ENCODE measurements at places on chromosomes 3 and 15.
A peak's percentile ranks its signal among the peaks of the same experiment; 100 is the strongest.

GRCh38 chr3:13688824-13689223 is 139.9 kb downstream of the FBLN2 start:
- H3K36me3 ChIP-seq, result no peaks in the 10 kb centered on the region
- DNase-seq, result no peak
- H3K27me3 ChIP-seq, result no peaks in the 10 kb centered on the region
- H3K27ac ChIP-seq, result no peak overlapping the region

- H3K27me3 ChIP-seq, result peaks cover 25% of the 10 kb centered on the region
- no peak overlapping the region for H3K27ac ChIP-seq
- H3K4me1 ChIP-seq, result no peaks in the 10 kb centered on the region
- no peak for DNase-seq
- H3K4me3 ChIP-seq, result no peak overlapping the region
These were observed 25.4 kb downstream of the ONECUT1 start for GRCh38 chr15:52764731-52765130.

DNA sequence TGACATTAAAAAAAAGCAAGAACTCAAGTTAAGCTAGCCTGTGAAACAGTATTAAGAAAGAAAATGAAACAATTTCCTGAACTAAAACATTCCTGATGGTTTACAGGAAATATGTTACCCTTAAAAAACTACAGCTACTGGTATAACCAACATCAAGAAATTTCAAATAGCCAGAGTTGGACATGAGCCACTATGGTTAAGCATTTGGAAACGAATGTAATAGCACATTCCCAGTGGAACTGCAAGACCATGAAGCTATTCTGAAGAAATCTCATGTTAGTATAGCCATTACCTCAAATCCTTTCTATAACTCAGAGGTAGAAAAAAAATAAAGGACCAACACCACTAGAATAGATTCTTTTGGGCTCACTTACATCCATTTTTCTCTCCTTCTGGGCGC is 30.2 kb downstream of the CPNE4 start:
- H3K4me3 ChIP-seq, result no peak overlapping the region
- H3K27ac ChIP-seq, result no peak overlapping the region
- DNase-seq, result no peak
- no peaks in the 10 kb centered on the region for H3K4me1 ChIP-seq
- H3K36me3 ChIP-seq, result no peaks in the 10 kb centered on the region
- peaks cover 5% of the 10 kb centered on the region for H3K27me3 ChIP-seq

DNA sequence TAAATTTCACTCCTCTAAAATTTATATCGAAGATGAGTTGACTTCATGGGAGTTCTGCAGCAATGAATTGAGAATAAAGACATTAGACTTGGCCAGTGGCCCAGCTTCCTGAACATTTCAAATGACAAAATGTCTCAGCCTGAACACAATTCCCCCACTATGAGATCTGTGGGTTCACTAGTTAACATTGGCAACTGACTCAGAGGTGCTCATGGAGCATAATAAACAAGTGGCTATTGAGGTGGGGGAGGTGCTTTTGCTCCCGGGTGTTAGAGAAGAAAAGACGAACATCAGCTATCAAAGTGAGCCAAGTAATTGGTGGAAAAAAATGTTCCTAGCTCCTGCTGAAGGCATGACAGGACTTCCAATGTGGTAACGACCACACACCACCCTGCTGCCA is 6.3 kb downstream of the ATP13A4 start:
- no peaks in the 10 kb centered on the region for H3K27me3 ChIP-seq
- no peak overlapping the region for H3K4me3 ChIP-seq
- no peaks in the 10 kb centered on the region for H3K4me1 ChIP-seq
- H3K36me3 ChIP-seq, result no peaks in the 10 kb centered on the region

- no peak overlapping the region for H3K4me3 ChIP-seq
- no peaks in the 10 kb centered on the region for H3K36me3 ChIP-seq
- H3K27me3 ChIP-seq, result no peaks in the 10 kb centered on the region
- H3K27ac ChIP-seq, result no peak overlapping the region
- DNase-seq, result no peak
These were observed 55.1 kb downstream of the LARS2 start for GRCh38 chr3:45443459-45443858.

GRCh38 chr3:43770426-43771103 is 79.8 kb downstream of the ABHD5 start:
- no peak overlapping the region for H3K4me3 ChIP-seq
- peak overlapping the region; percentile 68 for H3K27ac ChIP-seq
- DNase-seq, result peak; percentile 74
- peaks cover 32% of the 10 kb centered on the region for H3K4me1 ChIP-seq

DNA sequence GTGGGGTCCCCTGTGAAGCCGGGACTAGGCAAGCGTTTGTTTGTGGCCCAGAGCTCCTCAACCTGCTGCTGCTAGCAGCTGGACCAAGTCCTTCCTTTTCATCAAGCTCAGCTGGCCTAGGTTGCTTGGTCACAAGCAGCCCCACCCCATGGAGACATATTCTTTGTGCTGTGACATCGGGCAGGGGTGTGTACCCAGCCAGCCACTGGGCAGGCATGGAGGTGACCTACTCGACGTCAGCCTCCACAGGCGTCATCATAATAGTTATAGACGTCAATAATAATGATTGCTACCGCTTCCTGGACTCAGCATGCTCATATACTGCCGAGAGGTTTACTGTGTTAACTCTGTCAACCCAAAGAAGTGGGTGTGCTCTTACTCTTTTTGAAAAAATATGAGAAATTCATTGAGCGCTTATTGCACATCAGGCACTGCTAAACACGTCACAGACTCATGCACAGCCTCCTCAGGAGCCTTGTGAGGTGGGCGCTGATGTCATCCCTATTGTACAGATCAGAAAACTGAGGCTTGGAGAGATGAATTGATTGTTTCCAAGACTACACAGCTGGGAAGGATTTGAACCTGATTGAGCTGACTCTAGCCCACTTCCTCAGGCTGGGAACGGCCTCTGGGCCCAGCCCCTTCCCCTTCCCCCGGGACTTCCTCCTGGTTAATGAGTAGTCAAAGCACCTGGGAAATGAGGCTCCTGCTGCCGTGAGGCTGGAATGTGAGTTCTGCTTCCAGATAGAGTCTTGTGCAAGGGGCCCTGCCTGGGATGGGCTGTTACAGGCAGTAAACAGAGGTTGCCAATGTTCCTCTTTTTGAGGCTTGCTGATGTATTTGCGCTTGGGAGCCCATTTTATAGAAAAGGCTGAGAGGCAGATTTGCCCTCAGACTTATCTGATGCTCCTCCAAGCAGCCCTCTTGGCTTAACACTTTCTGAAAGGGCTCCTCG is 16.2 kb downstream of the SLC6A6 start:
- no peaks in the 10 kb centered on the region for H3K27me3 ChIP-seq
- peak overlapping the region; percentile 83 for H3K27ac ChIP-seq
- DNase-seq, result peak; percentile 83
- H3K4me3 ChIP-seq, result no peak overlapping the region
- H3K4me1 ChIP-seq, result peaks cover 59% of the 10 kb centered on the region
- peaks cover 19% of the 10 kb centered on the region for H3K36me3 ChIP-seq

DNA sequence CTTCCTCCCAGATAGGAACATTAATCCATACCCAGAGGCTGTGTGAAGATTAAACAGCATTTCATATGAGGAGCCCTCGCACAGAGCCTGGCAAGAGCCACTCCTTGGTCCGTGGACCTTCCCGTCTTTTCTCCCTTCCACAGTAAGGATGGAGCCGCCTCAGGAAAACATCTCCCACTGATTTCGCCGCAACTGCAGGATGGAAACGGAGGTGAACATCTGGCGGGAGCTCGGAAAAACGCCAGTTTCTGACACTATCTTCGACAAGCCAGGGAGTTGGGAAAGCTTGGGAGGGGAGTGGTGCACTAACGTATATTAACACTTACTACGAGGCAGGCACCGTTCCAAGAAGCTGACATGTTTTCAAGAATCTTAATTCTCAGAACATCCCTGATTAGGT is 157.9 kb downstream of the XXYLT1 start:
- no peaks in the 10 kb centered on the region for H3K4me1 ChIP-seq
- no peaks in the 10 kb centered on the region for H3K36me3 ChIP-seq
- DNase-seq, result peak; percentile 36
- H3K27ac ChIP-seq, result no peak overlapping the region
- no peak overlapping the region for H3K4me3 ChIP-seq

DNA sequence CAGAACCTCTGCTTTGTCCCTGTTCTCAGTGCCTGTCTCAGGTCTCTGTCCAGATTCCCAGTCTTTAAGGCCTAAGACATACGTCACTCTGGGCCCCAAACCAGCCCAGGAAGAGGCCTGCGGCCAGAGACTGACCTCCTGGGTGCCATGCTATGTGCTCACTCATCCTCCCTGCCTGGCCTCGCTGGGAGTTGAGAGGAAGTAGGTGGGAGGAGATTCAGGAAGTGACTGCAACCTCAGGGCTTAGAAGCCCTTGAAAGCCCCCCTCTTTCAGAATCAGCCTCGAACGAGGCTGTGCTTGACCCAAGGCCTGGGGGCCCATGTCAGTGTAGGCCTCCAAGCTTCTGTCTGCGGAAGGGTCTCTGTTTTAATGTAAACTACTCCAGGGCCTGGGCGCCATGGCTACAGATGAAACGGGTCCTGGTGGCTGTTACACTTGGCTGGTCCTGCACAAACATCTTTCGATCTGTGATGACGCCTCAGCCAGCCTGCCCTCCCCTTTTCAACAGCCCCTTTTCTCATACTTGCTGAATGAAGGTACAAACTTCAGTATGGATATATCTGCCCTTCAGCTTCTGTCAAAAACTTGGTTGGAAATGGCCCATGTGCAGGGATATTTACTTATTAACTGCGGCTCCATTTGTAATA is 11.7 kb downstream of the RASGRF1 start:
- peak; percentile 34 for DNase-seq
- H3K36me3 ChIP-seq, result no peaks in the 10 kb centered on the region
- no peaks in the 10 kb centered on the region for H3K27me3 ChIP-seq
- no peaks in the 10 kb centered on the region for H3K4me1 ChIP-seq
- no peak overlapping the region for H3K4me3 ChIP-seq

GRCh38 chr3:38029400-38030125 is at the start of gene PLCD1:
Gene PLCD1 (minus strand): TSS chr3:38029642. CDS start chr3:38029539, 103 bp downstream.
- DNase-seq, result peak; percentile 92
- H3K4me1 ChIP-seq, result peaks cover 31% of the 10 kb centered on the region
- H3K4me3 ChIP-seq, result peak within 1 kb of the TSS; percentile 83
- H3K36me3 ChIP-seq, result no peaks in the 10 kb centered on the region

DNA sequence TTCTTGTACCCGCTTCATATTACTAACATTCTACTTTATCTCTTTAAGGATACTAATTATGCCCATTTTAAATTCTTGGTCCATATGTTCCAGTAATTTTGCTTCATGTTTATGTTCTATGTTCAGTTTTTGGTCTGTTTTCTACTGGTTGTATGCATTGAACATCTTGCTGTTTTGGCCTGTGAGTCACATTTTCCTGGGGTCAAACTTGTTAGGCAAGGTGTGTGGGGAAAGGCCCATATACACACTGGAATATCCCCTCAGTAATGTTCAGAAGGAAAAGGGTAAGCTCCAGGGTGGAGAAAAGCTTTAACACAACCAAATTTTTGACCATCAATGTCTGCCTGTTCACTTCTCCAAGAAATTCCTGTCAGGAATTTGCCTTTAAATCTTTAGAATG is 337.7 kb downstream of the SLC9A9 start:
- H3K4me3 ChIP-seq, result no peak overlapping the region
- H3K36me3 ChIP-seq, result no peaks in the 10 kb centered on the region
- no peak overlapping the region for H3K27ac ChIP-seq
- no peaks in the 10 kb centered on the region for H3K27me3 ChIP-seq

DNA sequence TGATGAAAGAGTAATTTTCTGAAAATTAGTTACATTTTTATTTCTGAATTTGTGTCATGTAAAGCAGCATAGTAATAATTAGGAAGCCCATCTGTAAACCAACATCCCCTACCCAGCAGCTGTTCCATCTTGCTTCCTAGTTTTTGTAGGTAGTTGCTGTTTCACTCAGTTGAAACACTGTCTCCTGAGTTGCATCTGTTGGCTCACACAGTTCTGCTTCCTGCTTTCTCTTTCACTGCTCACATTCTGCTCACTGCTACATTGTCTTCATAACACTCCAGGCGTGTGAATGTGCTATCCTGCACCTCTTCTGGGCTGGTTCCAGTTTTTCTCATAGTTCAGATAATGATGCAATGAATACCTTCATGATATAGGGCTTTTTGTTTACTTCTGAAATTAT is 123.4 kb downstream of the EPHB1 start:
- H3K27ac ChIP-seq, result no peak overlapping the region
- no peak for DNase-seq
- H3K27me3 ChIP-seq, result no peaks in the 10 kb centered on the region
- H3K36me3 ChIP-seq, result no peaks in the 10 kb centered on the region
- no peak overlapping the region for H3K4me3 ChIP-seq

GRCh38 chr3:8681349-8681748 is 36.8 kb upstream of the SSUH2 start:
- no peaks in the 10 kb centered on the region for H3K4me1 ChIP-seq
- no peaks in the 10 kb centered on the region for H3K36me3 ChIP-seq
- H3K27me3 ChIP-seq, result no peaks in the 10 kb centered on the region
- H3K27ac ChIP-seq, result no peak overlapping the region
- H3K4me3 ChIP-seq, result no peak overlapping the region

DNA sequence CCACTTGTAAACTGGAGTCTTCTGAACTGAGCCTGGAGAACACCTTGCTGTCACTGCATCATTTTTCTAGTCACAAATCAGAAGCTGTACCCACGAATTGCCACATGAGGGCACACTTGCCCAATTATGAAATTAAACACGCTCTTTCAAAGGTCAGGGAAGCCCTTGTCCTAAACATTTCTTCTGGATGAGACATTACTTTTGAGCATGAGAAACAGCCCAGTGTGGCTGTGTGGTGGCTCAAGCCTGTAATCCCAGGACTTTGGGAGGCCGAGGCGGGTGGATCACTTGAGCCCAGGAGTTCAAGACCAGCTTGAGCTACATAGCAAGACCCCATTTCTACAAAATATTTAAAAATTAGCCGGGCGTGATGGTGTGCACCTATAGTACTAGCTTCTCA is 27.5 kb upstream of the CFAP161 start:
- no peak overlapping the region for H3K4me3 ChIP-seq
- H3K36me3 ChIP-seq, result no peaks in the 10 kb centered on the region
- DNase-seq, result no peak
- no peak overlapping the region for H3K27ac ChIP-seq
- no peaks in the 10 kb centered on the region for H3K27me3 ChIP-seq

DNA sequence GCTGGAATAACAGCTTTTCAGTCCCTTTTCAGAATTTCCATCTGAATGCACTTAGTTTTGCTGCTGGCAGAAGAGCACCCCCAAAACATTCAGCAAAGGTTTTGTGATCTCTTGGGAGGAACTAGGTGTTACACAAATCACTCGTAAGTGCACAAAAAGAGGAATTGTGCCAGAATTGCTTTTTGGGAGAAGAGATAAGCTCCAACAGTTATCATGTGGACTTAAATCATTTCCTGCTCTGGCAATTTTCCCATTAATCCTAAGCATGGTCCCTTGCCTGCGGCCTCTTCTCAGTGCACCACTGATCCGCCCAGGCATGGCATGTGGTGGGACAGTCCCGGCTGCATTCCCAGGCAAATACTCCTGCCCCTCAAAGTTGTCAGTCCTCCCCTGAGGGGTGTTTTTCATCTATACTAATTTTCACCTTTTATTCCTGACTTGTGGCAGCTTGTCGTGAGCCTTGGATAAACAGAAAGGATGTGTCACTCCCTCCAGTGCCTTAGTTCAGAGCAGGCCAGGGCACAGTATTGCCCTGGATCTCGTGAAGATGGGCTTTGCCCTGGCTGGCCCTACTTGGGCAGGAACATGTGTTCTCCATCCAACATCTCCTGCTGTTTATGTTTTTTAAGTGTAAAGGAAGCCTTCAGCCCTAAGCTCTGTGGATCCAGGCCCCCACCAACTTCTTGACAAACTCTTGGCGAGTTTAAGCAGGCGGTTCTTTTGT is 44.6 kb upstream of the VILL start:
- no peak overlapping the region for H3K4me3 ChIP-seq
- H3K27ac ChIP-seq, result peak overlapping the region; percentile 70
- peaks cover 33% of the 10 kb centered on the region for H3K4me1 ChIP-seq

Measured in upper lobe of right lung (tissue), 1 donor.